ENCODE measurements at places on chromosomes 3 and 15. TPM values are rescaled to one million over a fixed set of nuclear protein-coding genes. Genes with fewer than 3 reads are reported as not detected.

- no peak for DNase-seq
These were observed 30.0 kb downstream of the TARS3 start for GRCh38 chr15:101694261-101694660.

DNA sequence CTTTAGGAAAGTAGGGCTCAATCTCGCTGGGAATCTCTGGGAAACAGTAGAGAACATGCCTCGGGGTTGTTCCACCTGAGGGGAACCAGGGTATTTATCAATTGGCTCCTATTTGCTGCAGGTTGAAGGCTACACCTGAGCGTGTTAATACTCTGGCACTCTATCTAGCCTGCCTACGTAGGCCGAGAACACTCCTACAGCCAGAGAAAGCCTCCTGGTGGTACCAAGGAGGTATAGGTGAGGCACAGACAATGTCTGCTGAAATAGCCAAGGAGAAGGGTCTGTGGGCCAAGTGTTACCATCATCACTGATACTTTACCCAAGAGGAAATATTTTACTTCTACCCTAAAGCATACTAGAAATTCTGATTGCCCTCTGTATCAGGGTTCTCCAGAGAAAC lies 341.0 kb upstream of the UBE2E2 start:
- DNase-seq: no peak

GRCh38 chr15:77076323-77076915 lies 5.5 kb upstream of the TSPAN3 start:
- DNase-seq: no peak

- no peak for DNase-seq
These were observed 72.5 kb upstream of the POLG start for GRCh38 chr15:89406940-89407607.

DNA sequence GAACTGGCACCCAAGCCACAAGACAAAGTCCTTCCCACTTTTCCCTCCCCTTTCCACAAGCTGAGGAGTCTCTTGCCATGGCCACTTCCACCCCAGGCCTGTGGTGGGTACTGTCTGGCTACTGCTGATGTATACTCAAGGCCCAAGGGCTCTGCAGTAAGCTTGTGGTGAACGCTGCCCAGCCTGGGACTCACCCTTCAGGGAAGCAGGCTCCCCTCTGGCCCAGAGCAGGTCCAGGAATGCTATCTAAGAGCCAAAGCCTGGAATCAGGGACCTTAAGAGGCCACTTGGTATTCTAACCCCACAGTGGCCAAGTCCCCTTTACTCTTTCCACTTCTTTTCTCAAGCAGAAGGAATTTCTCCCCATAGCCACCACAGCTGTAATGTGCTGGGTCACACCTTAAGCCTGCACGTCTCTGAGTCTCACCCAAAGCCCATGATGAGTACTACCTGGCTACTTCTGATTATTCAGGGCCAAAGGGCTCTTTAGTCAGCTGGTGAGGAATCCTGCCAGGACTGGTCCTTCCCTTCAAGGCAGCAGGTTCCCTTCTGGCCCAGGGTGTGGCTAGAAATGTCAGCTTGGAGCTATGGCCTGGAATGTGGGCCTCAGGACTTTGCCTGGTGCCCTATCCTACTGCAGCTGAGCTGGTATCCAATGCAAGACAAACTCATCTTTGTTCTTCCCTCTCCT lies 4.0 kb downstream of the PATL2 start:
- no peak for DNase-seq

- peak; percentile 66 for DNase-seq
These were observed 343.2 kb upstream of the ADAMTS9 start for GRCh38 chr3:65030847-65031463.

DNA sequence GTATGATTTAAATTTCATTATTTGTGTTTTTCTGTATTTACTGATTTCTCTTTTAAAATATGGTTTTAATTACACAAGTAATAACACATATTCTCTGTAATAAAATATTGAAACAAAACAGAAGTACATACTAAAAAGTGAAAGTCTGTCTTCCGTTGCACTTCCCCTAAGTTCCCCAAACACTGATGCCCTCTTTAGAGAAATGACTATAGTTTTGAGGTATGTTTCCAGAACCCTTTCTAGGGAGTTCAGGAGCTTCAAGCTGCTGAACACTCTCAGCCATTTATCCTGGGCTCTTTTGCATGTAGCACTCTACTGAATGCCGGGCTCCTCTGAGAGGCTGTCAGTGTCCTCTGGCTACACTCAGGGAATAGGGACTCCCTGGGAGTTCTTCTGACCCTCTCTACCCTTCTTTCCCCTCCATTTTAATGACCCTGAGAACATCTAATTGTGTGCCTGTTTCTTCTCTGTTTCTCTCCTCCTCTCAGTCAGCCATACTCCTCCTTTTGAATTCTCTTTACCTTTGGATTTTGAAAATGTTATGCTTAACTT lies 60.4 kb upstream of the KCNAB1 start:
- DNase-seq: no peak

GRCh38 chr3:52136513-52136912 lies 17.7 kb downstream of the POC1A start:
- DNase-seq: no peak

DNA sequence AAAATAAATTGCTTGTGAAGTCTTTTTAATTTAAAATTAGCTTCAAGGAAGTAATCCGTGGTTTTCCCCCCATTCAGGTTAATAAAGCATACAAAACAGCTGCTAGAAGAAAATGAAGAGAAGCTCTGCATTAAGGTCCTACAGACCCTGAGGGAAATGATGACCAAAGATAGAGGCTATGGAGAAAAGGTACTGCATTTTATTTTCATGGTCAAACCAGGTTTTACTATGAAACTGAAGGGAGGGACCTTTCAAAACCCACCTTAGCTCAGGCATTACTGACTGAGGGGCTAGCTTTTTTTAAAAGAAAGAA lies 218.5 kb downstream of the ITPR1 start:
- no peak for DNase-seq

GRCh38 chr3:21163956-21164355 lies 587.1 kb downstream of the ZNF385D start:
- DNase-seq: no peak

GRCh38 chr3:36874424-36874823 lies 70.4 kb downstream of the TRANK1 start:
- DNase-seq: no peak

CATSPER2 gene
- total RNA-seq: 5.8 TPM

FBXO22 gene
- 86.0 TPM for total RNA-seq

PCYT1A gene
- 43.5 TPM for total RNA-seq

TP63 gene
- total RNA-seq: not detected

CDC25A gene
- 12.0 TPM for total RNA-seq

ANKRD34C gene
- total RNA-seq: not detected

ZNF620 gene
- total RNA-seq: 1.0 TPM

SMAD6 gene
- total RNA-seq: 64.5 TPM

GOLGA6L9 gene
- total RNA-seq: 1.1 TPM

PIK3CA gene
- total RNA-seq: 19.4 TPM

MOBP gene
- not detected for total RNA-seq
